ENCODE measurements at places on chromosomes 11 and 22.

DNA sequence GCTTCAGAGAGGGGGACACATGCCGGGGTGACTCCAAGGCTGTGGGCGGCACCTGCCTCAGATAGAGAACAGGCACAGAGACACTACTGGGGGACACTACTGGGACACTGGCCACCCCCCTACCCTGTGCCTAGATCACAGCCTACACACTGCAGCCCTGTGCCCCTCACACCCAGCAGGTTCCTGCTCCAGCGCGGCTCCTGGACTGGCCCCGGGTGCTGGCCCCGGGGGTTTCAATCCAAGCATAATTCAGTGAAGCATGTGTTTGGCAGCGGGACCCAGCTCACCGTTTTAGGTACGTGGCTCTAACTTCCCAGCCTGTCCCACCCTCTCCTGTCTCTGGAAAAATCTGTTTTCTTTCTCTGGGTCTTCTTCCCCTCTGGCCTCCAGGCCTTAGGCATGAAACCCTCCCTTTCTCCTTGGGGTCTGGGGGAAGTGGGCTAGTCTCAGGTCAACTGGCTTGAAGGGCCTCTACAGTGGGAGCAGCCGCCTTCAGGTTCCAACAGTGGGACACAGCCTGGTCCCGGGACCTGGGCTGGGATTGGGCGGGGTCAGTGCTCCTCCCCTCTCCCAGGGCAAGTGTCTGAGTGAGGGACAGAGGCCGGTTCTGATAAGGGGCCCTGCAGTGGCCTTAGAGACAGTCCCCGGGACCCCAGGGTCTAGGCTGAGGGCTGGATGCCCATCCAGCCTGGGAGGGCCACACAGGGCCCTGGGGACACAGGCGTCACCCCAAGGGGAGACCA, 98.8 kb downstream of the CRYBB2 start:
- peak; percentile 38 for DNase-seq

GRCh38 chr11:124875401-124875800, 10.2 kb downstream of the ROBO3 start:
- DNase-seq: peak; percentile 68

- no peak for DNase-seq
These were observed 42.1 kb downstream of the KDM2A start for GRCh38 chr11:67160872-67161783.

DNA sequence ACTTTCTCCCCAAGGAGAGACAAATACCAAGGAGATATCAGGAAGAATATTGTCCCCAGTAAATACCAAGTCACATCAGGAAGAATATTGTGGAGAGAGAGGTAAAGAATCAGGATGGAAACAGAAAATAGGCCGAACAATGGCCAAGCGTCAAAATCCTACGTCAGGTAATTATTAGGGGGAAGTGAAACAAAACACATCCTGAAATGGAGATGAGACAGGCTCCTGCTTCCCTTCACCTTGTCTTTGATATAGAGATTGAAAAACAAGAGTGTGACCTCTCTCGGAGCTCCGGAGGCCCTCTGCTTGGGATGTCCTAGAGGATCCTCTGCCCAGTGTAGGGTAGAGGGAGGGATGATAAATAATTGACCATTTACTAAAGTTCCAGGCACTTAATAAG, 27.4 kb upstream of the IZUMO1R start:
- DNase-seq: no peak

- DNase-seq: no peak
These were observed 26.1 kb downstream of the GDPD5 start for GRCh38 chr11:75499423-75500190.
